Activated CD8-positive, alpha-beta memory T cell treated with anti-CD3 and anti-CD28 coated beads, Interleukin-2, amount 10 ng/mL, durations not matched to agents 7 days and 5 days (primary cell): ENCODE measurements at places on chromosomes 7 and 10. TPM values are rescaled to one million over a fixed set of nuclear protein-coding genes. Genes with fewer than 3 reads are reported as not detected.

The CPEB3 gene
- total RNA-seq: 3.8 TPM

GRCh38 chr7:76386691-76387260 is 22.7 kb downstream of the SSC4D start:
- DNase-seq: no peak
- H3K4me1 ChIP-seq: peaks cover 7% of the 10 kb centered on the region
- no peaks in the 10 kb centered on the region for H3K36me3 ChIP-seq
- H3K27me3 ChIP-seq: no peaks in the 10 kb centered on the region
- no peak overlapping the region for H3K4me3 ChIP-seq

DNA sequence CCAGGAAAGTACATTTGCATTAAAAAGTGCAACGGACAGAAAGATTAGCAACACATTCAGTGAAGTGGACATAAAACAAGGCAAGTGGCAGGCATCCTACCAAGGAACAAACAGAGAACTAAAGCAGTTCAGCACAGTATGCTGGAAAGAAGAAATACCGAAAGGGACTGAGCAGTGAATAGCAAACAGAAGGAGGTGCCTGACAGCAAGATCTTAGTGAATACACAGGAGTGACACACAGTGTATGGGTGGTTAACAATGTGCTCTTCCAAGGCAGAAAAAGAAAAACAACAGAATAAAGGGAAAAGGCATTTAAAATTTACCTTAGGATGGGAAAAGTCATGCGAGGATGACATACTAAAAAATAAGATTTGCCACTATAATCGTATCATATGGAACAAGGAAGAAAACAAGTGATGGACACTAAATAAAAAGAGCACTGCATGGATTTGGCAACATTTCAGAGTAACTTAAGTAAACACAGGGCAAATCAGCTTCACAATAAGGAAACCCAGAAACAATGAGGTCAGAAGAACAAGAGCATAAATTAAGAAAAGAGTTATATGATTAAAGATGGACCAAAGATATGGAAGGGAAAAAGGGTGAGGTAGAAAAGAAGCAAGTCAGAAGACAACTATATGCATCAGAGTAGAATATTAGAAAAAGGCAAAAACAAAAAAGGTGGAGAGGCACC is 29.5 kb downstream of the MEST start:
- no peaks in the 10 kb centered on the region for H3K4me1 ChIP-seq
- H3K4me3 ChIP-seq: no peak overlapping the region
- DNase-seq: no peak
- H3K36me3 ChIP-seq: no peaks in the 10 kb centered on the region
- no peak overlapping the region for H3K27ac ChIP-seq
- H3K27me3 ChIP-seq: no peaks in the 10 kb centered on the region

- H3K36me3 ChIP-seq: no peaks in the 10 kb centered on the region
- H3K27me3 ChIP-seq: peaks cover 42% of the 10 kb centered on the region
- H3K4me3 ChIP-seq: no peak overlapping the region
- no peak overlapping the region for H3K27ac ChIP-seq
- DNase-seq: no peak
Measured at GRCh38 chr10:125016611-125017202, 74.8 kb downstream of the ZRANB1 start.

The FKBP6 gene
- total RNA-seq: not detected

DNA sequence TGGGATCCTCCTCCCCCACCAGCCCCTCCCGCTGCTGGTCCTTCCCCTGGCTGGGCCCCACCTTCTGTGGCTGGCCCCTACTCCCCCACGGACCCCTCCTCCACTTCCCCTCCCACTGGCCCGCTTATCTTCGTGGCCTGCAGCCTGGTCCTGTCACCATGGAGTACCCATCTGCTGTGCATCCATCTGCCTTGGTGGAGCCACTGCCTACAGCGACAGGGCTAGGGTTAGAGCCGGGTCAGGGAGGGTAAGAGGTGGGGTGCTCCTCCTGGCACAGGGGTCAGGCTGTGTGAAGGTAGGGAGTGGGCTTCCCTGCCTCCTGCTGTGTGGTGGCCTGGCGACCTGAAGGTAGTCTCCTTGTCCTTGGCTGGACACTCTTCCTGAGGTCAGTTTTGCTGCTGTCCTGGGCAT is 5.2 kb downstream of the ADCY1 start:
- peaks cover 1% of the 10 kb centered on the region for H3K4me1 ChIP-seq
- peaks cover 19% of the 10 kb centered on the region for H3K27me3 ChIP-seq
- no peak for DNase-seq
- H3K36me3 ChIP-seq: no peaks in the 10 kb centered on the region
- H3K27ac ChIP-seq: no peak overlapping the region

DNA sequence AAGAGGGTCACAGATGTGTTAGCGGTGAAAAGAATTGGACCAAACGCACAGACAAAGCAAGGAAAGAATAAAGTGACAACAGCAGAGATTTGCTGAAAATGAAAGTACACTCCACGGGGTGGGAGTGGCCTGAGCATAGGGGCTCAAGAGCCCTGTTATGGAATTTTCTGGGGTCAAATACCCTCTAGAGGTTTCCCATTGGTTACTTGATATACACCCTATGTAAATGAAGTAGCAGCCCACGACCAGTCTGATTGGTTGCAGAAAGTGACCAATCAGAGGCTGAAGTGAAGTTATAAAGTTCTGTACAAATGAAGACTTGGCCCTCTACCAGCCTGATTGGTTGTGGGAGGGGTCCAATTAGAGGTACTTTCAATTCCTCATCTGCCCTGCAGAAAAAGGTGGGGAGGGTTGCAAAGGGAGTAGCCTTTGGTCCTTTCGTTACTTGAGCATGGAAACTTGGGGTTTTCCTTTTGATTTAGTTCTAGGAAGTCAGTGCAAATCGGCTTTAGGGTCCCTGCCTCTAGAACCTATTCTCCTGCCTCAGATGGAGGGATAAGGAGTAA is 125.6 kb upstream of the PRPS1L1 start:
- no peaks in the 10 kb centered on the region for H3K36me3 ChIP-seq
- no peaks in the 10 kb centered on the region for H3K4me1 ChIP-seq
- no peak overlapping the region for H3K27ac ChIP-seq
- no peak overlapping the region for H3K4me3 ChIP-seq
- peaks cover 7% of the 10 kb centered on the region for H3K27me3 ChIP-seq

- peak overlapping the region; percentile 100 for H3K4me3 ChIP-seq
- DNase-seq: no peak
- H3K4me1 ChIP-seq: peaks cover 85% of the 10 kb centered on the region
- peak overlapping the region; percentile 86 for H3K27ac ChIP-seq
- H3K27me3 ChIP-seq: no peaks in the 10 kb centered on the region
Measured at GRCh38 chr7:26192485-26193087, 8.0 kb downstream of the HNRNPA2B1 start.

The SPOCK2 gene
- total RNA-seq: 127 TPM
